ENCODE measurements at places on chromosomes 7 and 10.

DNA sequence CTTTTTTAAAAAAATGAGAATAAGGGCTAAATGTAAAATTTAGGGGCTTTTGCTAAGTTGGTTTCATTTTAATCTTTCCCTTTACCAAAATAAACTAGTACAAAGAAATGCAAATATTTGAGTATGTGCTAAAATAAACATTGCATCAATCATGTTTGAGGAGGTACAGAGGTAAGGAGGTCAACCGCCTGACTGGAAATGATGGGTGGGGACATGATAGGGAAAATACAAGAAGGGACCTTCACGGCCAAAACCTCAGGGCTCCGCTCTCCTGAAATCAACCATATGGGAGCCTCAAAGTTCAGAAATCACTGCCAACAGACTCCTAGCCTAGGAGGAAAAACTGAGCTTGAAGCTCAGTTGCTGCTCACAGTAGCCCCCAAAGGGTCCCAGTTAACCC is 207.6 kb downstream of the AHR start:
- DNase-seq: no peak

GRCh38 chr10:77625379-77625778 is 12.2 kb downstream of the KCNMA1 start:
- DNase-seq: no peak

- no peak for DNase-seq
These were observed 51.8 kb downstream of the TCF7L2 start for GRCh38 chr10:113001599-113002448.

- no peak for DNase-seq
These were observed 153.7 kb downstream of the DNAJB6 start for GRCh38 chr7:157490465-157490912.

GRCh38 chr7:142669074-142669654 is 80.1 kb upstream of the PRSS1 start:
- no peak for DNase-seq

GRCh38 chr7:141481971-141482370 is 69.2 kb upstream of the AGK start:
- DNase-seq: no peak

DNA sequence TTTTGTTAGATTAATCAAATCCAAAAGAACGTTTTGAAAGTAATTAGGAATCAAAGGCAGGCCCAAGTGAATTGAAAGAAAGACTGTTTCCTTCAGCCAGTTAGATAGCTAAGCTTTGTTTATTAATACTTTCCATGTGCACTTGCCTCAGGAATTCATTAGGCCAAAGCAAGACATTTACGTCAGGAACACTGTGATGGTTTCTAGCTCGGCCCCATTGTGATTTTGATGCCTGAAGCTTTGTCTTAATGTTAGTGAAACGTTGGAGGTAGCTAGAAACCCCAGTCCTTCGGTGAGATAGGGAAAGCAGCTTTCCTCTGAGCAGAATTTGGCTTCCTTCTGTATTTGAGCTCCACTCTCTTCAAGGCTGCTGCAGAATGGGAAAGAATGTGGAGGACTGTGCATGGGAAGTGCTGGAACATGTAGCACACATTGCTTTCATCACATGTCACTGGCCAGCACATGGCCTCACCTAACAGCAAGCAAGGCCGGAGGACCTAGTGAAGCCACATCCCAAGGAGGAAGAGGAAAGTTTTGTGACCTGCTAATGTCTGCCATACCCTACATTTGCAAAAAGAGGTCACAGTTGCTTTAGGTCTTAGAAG is 64.1 kb downstream of the PCGF5 start:
- no peak for DNase-seq

GRCh38 chr7:76011442-76011861 is 17.1 kb upstream of the TMEM120A start:
- no peak for DNase-seq

DNA sequence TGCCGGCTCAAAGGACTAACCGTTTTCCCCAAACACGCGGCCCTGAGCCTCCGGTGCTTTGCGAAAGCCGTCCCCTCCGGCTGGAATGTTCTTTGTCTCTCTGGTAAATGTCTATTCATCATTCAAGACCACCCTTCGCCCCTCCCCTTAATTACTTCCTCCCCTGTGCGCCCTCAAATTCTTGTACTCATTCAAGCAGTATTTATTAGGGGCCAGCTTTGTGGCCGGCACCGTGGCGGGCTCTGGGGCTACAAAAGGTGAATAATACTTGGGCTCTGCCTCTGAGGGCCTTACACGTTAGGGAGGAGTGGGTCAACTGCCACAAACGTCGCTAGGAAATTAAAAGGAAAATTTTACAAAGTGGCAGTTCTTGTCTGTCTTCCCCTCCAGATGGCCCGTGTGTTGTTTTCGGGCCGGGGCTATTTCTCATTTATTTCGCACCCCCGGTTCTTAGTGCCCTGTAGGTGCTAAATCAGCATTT is 1.5 kb upstream of the MEST start:
- no peak for DNase-seq

DNA sequence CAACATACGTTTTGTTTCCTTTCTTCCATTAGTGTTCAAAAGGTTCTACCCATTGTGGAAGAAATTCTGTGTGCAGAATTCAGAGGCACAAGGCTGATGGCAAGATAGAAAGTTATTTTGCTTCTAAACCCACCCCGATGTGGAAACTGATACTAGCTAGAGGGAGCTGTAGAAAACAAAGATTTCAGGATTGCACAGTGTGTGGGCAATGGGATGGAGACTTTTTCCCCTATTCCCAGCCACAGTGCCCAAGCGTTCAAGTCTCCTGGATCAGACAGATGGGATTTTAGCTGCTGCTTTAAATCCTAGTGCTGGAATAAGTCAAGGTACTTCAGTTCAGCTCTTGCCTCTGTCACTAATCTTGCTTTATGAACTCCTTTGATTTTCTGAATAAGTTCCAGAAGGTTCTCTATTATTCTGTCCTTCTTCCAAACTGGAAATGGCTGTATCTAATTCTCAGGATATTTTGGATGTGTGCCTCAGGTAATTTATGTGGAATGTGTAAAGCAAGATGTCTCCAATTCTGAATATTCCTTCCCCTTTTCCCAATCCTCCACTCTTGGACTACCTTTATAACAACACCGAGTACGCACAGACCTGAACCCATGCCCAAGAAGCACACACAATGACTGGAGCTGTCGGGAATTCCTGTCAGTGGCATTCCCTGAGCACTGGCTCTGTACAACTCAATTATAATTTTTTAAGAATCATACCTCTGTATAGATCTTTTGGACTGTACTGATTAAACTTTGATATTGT is 473.0 kb downstream of the PLXDC2 start:
- no peak for DNase-seq

GRCh38 chr10:90204131-90204955 is 503.0 kb downstream of the KIF20B start:
- no peak for DNase-seq

GRCh38 chr10:72756674-72757385 is 64.9 kb downstream of the MCU start:
- DNase-seq: no peak

DNA sequence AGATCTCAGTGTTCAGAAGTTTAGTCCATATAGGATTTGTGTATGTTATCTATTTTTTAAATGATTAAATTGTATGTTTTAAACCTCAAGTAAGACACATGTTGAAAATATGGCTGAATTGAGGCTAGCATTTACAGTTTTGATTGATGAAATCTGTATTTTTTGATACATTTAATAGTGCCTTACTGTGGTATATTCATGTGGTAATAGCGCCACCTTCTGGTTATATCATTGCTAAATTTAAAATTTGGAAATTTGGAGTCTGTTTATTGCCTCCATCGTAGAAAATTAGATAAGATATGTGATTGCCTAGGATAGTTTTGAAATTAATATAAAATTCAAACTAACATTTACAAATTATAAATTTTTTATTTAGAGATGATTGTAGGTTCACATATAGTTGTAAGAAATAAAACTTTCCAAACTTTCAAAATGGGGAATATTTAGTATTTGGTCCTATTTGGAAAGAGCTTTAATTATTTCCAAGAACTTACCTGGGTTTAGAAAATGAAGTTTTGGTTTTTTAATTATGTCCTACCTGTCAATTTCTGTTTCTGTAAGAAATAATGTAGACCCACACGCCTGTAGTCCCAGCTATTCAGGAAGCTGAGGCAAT is 19.1 kb upstream of the ARMS2 start:
- peak; percentile 3 for DNase-seq

DNA sequence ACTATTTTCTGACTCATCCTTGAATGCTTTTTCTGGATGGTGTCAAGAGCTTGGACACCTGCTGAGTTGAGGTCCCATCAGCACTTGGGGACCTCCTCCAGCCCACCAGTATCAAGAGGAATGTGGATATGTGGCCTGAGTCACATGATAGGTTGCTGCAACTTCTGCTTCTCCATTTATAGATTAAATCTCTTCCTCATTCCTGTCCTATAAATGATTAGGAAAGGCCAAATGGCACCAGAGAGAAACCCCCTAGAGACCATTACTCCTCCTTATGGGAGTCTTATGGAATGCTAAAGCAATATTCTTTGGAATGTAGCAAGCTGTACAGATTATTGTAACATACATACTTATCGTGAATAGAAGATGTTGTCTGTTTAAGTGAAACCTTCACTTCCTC is 85.6 kb downstream of the NEUROD6 start:
- DNase-seq: no peak

DNA sequence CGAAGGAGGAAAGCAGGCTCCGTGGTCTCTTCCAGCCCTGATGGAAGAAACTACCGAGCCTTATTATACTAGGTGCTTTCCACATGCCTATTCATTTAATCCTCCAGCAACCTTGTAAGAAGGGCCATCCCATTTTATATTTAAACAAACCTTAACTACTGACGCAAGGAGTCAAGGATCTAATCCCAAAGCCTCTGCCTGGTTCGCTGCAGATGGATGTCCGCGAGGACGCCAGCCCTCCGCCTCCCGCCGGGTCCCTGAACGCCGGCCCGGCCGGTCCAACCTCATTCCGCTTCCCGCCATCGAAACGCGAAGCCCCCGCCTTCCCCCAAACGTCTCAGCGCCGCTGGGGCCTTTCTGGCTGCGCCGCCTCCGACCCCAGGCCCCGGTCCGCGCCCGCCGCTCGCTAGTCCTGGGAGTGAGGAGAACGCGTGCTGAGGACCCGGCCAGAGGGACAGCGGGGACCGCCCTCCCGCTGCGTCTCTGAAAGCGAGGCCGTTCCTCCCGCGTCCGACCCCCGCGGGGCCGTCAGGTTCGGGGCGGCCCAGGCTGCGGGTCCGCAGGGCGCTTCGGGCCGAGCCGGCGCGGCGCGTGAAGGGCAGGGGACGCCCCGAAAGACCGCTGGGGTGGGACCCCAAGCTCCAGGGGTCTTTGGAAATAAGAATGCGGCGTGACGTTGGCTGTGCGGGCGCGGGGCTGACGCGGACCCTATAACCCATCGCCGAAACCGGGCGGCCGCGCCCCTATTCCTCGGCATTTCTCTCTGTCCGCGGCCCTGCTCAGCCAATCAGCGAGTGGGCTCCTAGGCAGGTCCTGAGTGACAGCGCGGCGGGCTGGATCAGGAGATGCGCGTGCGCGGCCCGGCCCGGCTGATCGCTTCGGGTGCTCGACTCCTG is at the start of gene ATP6V0E2:
TSS of gene ATP6V0E2 (plus strand) at position 896 of the 896 bp plus-strand sequence. CDS start 97 bp downstream, outside the sequence.
- peak; percentile 96 for DNase-seq

GRCh38 chr7:125197731-125198393 is 268.2 kb upstream of the POT1 start:
- no peak for DNase-seq

- DNase-seq: no peak
These were observed 113.7 kb downstream of the CSTF2T start for GRCh38 chr10:51585742-51586141.

DNA sequence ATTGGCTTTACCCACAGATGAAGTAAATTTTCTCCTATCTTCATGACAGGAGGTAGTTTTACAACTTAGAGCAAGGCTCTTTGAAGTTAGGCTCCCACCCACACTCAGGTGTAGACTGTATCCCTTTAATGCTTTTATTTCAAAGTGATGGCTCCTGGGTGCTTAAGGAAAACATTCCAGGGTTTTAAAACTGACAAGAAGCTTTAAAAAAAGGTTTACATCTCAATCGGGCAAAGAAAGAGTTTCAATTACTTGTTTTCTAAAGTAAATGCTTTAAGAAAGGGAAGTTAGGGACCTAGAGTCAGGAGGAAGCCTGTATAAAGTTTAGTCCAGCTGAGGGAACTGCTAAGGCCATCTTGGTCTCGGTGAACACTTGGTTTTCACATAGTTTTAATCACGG is 1153.8 kb upstream of the C7orf33 start:
- DNase-seq: no peak

GRCh38 chr10:37220866-37221265 is 95.5 kb downstream of the ANKRD30A start:
- no peak for DNase-seq

DNA sequence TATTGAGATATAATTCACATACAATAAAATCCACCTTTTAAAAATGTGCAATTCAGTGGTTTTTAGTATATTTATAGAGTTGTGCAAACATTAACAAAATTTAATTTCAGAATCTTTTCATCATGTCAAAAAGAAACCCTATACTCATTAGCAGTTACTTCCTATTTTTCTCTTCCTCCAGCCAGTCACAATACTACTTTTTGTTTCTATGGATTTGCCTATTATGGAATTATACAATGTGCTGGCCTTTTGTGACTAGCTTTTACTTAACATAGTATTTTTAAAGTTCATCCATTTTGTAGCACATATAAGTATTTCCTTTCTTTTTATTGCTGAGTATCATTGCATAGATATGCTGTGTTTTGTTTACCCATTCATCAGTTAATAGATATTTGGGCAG is 199.9 kb upstream of the IMMP2L start:
- no peak for DNase-seq

- no peak for DNase-seq
These were observed 245.4 kb upstream of the GALNT17 start for GRCh38 chr7:70886547-70886946.
